ENCODE measurements at places on chromosomes 7 and 10.

DNA sequence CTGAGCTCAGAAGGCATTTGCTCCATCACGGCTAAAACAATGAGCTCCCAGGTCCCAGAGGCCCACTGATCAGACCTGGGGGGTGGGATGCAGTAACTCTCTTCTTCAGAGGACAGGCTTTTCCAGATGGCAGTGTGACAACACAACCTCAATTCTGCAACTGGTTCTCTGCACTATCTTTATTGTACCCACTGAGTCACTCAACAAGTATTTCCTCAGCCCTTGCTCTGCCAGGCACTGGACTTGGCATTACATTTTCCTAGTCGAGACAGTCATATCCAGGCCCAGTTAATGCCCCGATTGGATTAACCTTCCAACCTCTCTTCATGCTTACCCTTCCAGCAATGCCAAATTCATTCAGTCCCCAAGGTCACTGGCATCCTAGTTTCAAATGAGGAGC is 72.6 kb downstream of the JAZF1 start:
- DNase-seq = no peak

- DNase-seq = no peak
Observed at GRCh38 chr10:98608411-98608810, 161.7 kb upstream of the HPS1 start.

DNA sequence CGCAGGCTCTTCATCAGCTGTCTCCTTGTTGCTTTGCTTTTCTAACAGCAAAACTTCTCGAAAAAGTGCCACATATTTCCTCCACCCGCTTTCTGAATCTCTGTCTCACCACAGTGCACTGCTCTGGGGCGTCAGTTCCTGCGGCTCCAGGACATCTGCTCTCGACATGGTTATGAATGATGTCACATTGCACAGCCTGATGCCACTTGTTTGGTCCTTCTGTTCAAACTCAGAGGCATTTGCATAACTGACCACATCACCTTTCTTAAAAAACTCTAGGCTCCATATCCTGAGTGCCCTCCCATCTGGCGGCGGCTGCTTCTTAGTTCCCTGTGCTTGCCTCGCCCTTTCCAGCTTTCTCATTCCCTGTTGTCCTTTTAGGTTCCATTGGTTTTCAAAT is 469.3 kb upstream of the COBL start:
- DNase-seq = no peak

GRCh38 chr7:88314061-88314491 is 7.4 kb upstream of the STEAP4 start:
- DNase-seq = no peak
